ENCODE measurements at places on chromosomes 11 and 22.

DNA sequence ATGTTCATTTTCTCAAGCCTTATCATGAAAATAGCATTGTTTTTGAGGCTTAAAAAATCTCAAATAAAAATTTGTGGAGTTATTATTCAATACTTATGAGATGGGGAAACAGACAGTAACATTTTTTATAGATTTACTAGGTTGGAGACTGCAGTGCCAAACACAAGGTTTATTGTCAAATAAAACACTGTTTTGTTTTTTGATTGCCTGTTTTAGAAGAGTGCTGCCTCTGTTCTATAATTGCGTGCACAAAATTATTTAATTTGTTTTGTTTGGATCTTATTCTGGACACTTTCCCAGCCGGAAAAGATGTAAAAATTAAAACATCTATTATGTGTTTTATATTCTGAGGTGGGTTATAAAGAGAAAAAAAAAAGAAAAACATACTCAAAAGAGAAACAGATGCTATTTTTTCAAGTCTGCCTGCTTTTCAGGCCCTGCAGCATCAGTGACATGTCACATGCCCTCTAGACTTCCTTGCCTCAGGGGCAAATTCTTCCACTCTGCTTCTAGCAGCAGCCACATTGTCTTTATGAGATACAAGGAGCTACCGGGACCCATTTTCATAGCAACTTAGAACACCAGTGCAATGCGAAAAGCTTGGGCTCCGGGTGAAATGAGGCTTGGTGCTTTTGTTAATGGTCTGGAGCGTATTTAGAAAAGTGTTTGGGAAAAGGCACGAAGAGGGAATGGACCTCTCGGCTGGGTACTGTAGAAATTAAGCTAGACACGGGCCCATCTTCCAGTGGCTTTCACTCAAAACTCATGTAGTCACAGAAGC, 77.5 kb downstream of the EFCAB6 start:
- DNase-seq: peak; percentile 27

GRCh38 chr22:43848366-43849171, 13.7 kb downstream of the SULT4A1 start:
- DNase-seq: no peak

GRCh38 chr11:45777127-45777969, 27.6 kb upstream of the SLC35C1 start:
- peak; percentile 5 for DNase-seq

GRCh38 chr22:47194476-47195155, 432.2 kb downstream of the TBC1D22A start:
- no peak for DNase-seq

DNA sequence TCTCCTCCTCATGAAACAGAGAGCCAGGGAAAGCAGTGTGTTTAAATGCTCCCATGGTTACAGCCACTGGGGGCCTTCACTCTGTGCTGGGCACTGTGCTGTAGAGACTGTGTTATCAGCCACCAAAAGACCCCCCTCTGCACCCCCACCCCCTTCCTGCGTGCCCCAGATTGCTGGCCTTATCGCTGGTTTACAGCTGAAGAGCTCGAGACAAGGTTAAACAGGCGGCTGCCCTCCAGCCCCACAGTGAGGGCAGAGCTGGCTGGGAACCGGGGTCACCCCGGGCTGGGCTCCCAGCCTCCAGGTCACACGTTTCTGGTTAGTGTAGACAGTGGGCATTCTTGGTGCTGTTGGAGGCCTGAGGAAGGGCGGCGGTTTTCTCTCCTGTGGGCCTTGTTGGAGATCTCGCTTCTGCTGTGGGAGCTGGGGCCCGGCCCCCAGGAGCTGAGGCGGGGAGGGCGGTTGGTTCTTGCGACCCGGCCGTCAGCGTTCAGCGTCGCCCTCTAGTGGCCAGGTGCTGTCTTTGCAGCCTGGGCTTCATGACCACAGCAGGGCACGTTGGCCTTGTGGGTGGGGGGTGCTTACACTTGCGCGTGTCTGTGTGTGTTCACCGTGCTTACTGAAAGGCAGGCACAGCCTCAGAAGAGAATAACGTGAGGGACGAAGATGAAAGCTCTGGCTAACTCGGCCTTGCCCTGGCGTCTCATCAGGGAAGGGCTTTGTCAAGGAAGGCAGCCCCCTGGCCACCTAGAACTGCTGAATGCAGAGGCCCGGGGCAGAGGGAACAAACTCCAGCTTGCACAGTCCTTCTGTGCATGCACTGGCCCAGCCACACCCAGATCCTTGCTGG, 40.8 kb downstream of the TBC1D22A start:
- DNase-seq: peak; percentile 16

GRCh38 chr22:39170825-39171622, 18.5 kb upstream of the CBX7 start:
- peak; percentile 89 for DNase-seq

DNA sequence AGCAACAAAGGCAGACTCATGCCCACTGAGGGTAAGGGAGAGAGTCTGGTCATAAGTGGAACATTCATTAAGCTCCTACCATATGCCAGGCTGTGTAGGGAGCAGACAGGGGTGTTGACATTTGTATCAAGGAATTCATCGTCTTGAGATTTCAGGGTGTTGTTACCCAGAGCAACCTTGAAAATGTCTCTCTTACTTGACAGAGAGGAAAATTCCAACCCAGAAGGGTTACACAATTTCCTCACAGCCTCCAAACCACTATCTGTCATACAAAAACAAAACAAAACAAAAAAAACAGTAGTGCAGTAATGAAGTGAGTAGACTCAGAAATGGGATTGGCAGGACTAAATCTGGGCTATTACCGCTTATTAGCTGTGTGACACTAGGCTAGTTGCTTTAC, 113.2 kb downstream of the MIAT start:
- no peak for DNase-seq

- no peak for DNase-seq
Observed at GRCh38 chr11:10573556-10573955, 5.1 kb upstream of the LYVE1 start.

DNA sequence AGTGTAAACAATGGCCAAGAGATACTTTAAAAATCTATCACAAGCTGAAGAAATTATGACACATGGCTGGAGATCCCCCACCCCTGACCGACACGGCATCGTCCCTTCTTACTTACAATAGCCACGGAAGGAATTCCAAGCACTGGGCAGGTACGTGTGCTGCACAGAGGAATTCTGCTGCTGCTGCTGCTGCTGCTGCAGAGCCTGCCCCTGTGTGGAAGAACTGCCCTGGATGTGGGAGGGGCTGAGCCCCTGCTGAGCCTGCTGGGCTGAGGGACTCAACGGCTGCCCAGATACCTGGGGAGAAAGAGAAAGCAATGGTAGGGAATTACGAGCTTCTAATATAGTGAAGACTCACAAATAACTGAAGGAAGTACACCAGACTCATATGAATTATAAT, 15.0 kb upstream of the NFRKB start:
- peak; percentile 30 for DNase-seq

DNA sequence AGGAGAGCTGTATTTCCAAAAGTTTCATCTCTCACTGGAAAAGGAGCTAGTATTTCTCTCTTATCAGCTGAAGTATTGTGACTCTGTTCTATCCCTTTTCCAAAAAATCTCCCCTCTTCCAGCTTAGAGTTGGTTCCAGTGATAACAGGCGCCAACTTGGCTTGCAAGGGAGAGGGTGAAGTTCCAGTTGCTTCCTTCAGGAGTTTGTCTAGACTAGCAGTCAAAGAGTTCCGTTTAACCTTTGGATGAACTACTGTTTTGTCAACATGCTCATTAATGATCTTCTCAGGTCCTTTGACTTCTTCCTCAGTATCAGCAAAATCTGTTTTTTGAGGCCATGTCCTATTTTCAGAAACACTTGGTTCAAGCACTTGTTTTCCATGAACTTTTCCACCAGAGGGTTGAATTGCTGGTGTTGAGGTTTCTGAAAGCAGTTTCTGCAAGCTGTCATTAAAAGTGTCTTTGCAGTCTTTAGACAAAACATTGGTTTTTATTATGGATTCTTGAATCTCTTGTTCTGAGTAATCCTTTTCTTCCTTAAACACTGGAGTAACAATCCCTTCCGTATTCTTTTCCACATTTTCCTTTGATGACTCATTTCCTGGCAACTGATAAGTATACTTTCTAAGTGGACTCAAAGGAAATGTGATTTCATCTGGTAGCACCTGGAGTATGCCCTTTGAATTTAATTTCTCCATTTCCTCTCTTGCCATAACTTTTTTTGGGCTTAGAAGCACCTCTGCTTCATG, 39.7 kb upstream of the CCDC89 start:
- DNase-seq: peak; percentile 82

DNA sequence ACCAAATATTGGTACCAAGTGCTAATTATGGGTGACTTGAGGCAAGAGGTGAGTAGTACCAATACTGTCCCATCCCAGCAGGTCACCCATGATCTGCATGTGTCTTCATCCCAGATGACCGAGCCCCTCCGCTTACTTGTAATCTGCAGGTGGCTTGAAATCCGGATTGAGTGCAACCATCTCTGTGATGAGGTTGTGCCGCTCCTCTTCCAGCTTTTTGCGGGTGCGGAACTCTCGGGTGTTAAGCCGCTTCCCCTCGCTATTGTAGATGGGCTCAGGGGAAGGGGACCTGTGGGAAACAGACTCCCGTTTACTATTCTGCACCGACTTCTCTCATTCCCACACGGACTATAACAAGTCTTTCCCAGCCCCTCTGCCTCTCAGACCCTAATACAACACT, 8.2 kb downstream of the SF1 start:
- no peak for DNase-seq

- no peak for DNase-seq
Observed at GRCh38 chr11:69362315-69362714, 68.4 kb downstream of the MYEOV start.

- no peak for DNase-seq
Observed at GRCh38 chr11:114621072-114621471, 25.5 kb upstream of the NXPE4 start.

- no peak for DNase-seq
Observed at GRCh38 chr11:83641511-83641910, 355.3 kb upstream of the CCDC90B start.

GRCh38 chr11:59556115-59556916, 45.0 kb downstream of the OR4D9 start:
- DNase-seq: peak; percentile 73

DNA sequence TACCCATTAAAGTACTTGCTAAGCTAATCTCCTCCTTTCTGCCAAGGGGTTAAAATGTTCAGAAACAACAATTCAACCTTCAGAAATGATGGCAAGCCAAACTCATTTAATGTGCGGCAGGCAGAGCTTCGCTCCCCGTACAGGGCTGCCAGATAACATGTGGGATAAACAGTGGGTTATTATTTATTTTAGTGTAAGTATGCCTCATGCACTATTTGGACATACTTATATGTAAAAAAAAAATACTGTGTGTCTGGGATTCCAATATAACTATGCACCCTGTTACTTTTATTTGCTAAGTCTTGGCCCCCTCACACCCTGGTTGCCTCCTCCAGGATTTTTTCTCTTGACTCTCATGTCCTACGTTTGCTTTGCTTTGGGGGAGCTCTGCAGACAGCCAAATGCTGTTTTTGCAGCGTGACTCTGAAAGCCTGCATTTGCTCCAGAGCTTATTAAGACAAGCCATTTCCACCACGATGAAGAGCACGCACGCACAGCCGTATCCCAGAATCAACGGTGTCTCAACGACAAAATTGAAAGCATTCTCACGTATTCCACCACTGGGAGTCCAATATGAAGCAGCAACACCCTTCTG, 86.5 kb upstream of the SHANK2 start:
- DNase-seq: no peak

DNA sequence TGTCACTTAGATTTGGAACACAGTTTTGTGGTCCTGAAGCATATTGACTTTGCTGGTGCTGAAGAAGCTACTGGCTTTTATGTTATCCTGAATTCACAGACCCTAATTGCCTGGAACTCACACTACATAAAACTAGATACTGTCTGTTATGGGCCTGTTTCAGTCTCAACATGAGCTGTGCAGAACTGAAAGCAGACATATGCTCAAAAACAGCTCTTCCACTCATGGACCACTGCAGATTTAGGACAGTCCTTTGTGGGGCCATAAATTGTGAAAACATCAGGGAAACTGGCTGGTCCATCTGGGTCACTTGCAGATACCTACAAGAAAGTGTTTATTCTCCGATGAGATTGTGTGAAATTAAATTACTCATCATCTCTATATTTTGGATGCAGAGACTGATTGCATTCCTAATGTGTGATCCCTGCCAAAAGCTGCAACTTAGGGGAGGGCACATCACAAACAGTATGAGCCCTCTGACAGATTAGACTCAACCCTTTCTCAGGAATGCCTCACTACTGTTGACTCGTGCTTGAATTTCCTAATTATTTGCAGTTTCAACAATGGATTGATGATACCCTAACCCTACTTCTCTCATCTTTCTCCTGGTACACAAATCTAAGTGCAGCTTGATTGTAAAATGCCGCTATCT, 10.2 kb upstream of the CLNS1A start:
- no peak for DNase-seq

GRCh38 chr11:46560300-46560991, 33.4 kb downstream of the AMBRA1 start:
- no peak for DNase-seq

DNA sequence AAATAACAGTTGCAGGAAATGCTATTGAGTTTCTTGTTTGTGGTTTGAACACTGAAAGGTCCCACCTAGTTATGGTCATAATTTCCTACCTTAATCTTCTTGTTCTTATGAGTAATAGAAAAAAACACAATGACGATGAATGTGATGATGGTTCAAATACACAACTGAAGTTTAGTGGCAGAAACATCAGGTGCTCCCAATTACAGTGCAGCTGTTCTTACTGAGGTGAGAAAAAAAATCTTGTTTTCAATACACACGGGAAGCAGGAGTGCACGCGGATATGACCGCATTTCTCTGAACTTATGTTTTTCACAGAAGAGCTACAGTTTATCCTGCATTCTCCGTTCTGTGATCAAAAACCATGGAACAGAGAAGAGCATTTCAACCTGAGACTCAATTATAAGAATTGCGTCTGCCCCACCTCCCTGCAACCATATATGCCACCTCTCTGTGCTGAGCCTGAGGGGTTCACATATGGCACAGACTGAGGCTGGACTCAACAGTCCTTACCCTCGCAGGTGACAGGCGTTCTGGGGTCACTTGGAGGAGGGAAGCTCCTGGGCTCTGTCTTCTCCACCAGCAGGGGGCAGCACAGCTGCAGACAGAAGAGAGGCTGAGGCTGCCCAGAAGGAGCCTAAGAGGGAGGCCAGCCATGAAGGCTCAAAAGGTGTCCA, 99.7 kb upstream of the IGLL5 start:
- peak; percentile 76 for DNase-seq

GRCh38 chr11:35944503-35945136, 758 bp downstream of the LDLRAD3 start:
- DNase-seq: no peak

- no peak for DNase-seq
Observed at GRCh38 chr11:36948460-36949127, 350.6 kb upstream of the RAG2 start.

- no peak for DNase-seq
Observed at GRCh38 chr22:43155789-43156188, 4.4 kb downstream of the TSPO start.
